Central memory CD4-positive, alpha-beta T cell (primary cell): ENCODE measurements at places on chromosomes 4 and X.

DNA sequence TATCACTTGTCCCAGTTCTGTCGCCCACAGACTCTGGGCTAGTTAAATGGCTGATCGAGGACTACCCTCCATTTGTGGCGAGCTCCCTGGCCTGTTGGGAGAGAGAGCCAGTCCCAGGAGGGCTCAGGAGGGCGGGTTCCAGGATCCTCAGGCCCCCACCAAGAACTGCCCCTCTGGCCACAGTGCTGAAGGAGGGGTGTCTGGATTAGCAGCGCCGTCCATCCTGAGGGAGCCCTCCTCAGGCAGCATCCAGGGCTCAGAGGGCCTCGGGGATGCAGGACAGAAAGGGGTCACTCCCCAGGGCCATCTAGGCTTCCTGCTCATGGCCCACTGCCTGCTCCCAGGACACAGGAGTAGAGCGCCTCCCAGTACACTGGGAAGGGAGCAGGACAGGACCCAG lies 6.1 kb downstream of the PNMA5 start:
- no peak for DNase-seq

- DNase-seq = no peak
Observed at GRCh38 chr4:99755223-99755944, 61.2 kb upstream of the DAPP1 start.

- no peak for DNase-seq
Observed at GRCh38 chr4:4791299-4792111, 68.0 kb upstream of the MSX1 start.

DNA sequence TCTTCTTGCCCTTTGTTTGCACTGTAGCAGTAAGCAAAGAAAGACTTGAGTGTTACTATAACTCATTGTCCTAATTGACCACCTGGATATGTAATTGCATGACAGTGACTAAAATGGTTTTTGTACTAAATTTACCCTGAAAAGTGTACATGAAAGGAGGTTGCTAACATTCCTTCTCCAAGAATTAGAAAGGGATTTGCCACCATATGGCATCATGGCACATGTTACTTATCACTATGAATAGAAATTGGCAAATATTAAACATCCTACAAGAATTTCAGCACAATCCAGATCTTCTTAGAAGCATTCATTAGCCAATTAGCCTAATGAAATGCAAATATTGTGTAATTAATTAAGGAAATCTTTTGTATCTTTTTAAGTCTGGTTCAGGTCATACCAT lies 834.2 kb downstream of the STPG2 start:
- DNase-seq = no peak

DNA sequence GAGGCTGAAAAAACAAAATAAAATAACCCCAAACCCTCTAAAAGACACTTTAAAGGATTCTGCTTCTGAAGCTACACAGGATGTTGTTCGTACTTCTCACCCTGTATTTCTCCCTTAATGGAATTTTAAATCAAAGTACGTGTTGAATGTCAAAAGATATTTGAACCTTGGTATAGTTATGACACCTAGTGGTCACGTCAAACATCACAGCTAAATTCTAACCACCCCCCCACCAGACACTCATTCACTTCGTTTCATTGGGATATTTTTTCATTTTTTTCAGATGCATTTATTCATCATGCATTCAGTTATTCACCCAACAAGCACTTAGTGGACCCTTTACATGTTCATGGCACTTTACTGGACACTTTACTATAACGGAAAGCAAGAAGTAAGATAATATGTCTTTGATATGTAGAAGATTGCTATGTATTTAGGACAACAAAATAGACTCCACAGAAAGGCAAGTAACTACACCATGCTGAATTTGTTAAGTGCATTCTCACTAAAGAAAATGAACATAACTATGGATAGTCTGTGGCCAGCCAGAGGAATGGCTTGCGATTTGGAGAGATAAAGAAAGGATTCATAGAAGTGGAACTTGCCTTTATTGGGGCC lies 62.5 kb upstream of the GPR174 start:
- DNase-seq = peak; percentile 61

DNA sequence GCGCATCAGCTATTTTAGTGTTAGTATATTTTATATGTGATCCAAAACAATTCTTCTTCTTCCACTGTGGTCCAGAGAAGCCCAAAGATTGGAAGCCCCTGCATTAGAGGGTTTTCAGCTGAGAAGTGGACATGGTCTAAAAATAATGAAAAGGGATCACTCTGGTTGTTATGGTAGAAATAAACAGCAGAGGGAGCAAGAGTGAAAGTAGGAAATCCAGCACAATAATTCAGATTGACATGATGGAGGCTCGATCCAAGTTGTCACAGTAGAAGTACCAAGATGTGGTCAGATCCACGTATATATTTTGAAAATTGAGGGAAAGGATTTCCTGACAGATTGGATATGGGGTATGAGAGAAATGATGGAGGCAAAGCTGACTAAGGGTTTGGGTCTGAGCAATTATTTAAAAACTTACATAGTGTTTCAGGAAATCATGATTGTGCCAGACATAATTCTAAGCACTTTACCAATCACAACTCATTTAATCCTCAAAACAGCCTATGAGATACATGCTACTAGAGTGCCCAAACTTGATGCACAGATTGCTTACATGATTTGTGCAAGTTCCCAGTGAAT lies 17.0 kb upstream of the TMEM144 start:
- DNase-seq = no peak

GRCh38 chr4:83361416-83362103 lies 26.9 kb upstream of the HPSE start:
- DNase-seq = no peak
